Thoracic aorta (tissue), 2 donors: ENCODE measurements at places on chromosomes 5 and 9. TPM values are rescaled to one million over a fixed set of nuclear protein-coding genes. Genes with fewer than 3 reads are reported as not detected.
A peak's percentile ranks its signal among the peaks of the same experiment; 100 is the strongest.

- DNase-seq: no peak
These were observed 8.2 kb upstream of the FABP6 start for GRCh38 chr5:160221082-160221481.

DNA sequence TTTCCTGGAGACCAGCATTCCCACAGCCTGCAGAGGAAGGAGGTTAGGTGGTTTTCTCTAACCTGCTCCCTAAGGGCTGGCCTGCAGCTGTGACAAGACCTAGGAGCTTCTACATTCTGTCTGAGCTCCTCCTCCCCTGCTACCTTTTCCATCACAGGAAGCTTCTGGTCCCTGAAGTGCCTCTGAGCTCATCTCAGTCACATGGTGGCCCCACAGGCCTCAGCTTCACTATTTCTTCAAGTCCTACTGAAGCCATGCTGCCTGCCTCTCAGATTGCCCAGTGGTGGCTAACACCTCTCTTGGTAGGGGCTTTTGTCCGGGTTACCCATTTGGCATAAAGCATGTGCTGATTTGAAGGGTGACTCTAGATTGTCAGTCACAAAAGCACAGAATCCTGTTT, 259.4 kb downstream of the CRB2 start:
- no peak for DNase-seq

DNA sequence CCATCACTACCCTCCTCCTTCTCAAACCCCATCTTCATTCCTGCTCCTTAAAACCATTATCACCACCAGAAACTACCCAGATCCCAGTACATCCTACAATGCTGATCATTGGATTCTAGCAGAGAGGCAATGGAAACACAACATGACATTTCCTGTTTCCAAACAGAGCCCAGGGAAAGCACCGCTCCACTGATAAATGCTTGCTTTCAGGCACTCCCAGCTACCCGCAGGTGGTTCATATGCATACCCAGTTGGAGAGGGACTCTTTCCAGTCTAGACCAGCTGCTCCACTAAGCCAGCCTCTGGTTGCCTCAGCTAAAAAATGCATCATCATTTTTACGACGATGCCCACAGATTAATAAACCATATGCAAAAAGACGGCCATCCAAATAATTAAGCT, 39.2 kb upstream of the ACO1 start:
- DNase-seq: no peak

DNA sequence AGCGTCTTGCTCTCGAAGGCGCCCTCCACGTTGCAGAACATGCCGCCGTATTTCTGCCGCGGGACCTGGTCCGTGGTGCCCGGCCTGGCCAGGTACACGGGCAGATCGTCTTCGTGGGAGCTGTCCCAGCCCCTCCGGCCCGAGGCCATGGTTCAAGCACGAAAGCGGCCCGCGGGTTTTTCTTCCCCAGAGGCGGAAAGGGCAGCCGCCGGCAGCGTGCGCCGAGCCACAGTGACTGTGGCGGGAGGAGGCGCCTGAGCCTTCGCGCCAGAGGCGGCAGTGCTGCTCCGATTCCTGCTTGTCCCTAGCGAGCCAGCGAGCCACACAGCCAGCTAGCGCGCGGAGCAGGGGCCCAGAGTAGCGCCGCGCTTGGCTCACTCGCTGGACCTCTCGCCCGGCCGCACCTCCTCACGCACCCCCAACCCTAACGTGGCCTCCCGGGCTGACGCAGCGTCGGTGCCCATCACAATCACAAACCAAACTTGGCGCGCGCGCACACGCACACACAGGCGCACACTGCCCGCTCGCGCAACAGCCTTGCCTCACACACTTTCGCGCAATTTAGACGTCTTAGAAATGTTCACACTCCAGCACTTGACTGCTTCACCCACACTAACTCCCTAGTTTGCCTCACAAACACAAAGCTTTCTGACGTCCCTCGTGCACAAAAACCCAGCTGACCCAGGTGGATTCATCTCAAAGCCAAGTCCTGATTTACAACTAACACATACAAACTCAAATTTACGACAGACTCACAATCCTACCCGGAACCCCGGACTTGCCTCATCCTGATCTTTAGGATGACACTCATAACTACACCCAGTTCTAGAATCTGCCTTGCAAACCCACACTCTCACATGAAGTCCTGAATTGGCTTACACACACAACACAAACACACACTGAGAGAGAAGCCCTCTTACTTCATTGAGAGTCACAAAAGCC, at the start of gene DPYSL3:
TSS of gene DPYSL3 (minus strand) at position 359 of the 942 bp plus-strand sequence. CDS start at position 149, 210 bp downstream.
- peak; percentile 28 for DNase-seq

GRCh38 chr5:151123897-151124751, 33.5 kb downstream of the ANXA6 start:
- DNase-seq: no peak

DNA sequence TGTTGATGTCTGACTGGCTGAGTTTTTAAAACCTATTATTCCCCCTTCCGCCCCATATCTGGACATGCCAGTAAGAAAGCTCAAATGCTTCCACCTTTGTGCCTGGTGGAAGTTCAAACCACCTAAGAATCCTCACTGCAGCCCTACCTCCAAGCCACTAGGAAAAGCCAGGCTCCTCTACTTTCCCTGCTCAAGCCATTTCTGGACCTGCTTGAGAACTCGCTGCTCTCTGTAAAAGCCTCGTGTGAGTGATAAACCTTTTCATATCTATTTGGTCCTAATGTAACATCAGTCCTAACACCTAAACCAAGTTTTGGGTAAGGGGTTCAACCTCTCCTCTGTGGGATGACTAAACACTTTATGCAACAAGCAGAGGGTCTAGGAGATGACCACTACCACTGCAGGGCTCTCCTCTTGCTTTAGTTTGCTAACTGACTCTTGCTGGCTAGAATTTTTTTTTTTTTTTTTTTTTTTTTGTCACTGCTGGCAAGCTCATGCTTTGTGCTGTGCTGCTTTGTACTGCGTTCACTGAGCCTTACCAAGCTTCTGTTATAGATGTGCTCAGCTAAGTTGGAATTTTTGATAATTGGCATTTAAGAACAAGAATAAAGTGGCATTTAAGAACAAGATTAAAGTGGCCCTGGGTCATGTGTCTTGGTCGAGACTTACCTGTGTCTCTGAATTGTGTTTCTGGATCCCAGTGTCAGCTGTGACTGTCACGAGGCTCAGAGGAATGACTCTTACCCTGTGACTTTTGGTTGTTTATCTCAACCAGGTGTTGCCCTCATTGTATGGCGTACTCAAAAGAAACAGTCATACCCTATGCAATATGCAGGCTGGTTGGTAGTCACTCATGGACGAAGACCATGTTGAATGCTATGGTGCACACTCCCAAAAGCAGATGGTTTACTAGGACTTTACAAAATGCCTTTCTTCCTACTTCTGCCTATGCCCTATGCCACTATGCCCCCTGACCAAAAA, 19.5 kb downstream of the TRIM32 start:
- DNase-seq: no peak

- DNase-seq: no peak
These were observed 158.1 kb downstream of the FER start for GRCh38 chr5:108905805-108906204.

DNA sequence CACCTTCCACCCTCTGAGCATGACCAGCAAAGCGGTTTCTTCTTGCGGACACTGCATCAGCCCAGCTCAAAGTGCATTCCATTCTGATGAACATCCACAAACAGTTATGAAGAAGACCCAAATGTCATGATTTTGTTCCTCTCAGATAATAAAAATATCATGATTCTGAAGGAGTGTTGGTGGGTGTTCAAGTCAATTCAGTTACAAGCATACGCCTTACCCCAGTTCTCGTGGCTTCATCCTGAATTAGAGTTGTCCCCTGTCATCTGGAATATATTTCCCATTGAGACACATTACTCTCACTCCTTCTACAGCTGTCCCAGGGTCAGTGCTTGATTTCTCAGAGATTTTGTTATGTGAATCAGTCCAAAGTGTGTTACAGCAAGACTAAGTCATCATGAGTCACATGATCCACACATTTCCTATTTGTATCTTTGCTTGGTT, 325.4 kb downstream of the RFX3 start:
- DNase-seq: no peak

DNA sequence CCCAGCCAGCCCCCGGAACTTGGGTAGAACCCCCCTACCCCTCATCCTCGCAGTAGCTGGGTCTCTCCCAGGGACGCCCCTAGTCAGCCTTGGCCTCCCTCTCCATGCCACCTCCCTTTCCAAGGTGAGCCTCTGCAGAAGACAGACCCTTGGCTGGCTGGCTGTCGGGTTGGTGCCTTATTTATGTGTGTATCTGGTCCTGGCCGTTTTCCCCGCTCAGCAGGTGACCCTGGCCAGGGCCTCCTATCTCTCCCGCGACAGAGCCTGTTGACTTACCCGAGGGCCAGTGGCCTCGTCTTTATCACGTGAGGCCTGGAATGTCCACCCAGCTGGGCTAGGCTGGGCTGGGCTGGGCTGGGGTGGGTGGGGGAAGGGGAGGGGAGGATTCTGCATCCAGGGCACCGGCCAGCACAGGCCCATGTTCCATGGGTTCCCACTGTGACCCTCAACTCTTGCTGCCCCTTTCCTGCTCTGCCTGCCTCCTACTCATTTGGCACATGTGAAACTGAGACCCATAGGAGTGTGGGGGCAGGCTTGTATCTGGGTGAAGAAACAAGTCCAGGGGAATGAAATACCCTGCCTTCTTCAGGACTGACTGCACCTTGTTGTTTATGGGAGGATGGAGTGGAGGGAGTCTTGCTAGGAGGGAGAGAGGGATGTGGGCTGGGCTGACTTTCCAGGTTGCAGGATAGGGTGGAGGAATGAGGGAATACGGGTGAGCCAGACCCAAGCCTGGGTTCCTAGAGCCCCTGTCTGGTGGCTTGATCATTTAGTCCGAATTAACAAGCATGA, 3.1 kb downstream of the CXXC5 start:
- DNase-seq: no peak

- no peak for DNase-seq
These were observed 140.2 kb downstream of the PAX5 start for GRCh38 chr9:36893911-36894310.

GRCh38 chr5:74576941-74577456, 63.5 kb downstream of the ENC1 start:
- DNase-seq: no peak

DNA sequence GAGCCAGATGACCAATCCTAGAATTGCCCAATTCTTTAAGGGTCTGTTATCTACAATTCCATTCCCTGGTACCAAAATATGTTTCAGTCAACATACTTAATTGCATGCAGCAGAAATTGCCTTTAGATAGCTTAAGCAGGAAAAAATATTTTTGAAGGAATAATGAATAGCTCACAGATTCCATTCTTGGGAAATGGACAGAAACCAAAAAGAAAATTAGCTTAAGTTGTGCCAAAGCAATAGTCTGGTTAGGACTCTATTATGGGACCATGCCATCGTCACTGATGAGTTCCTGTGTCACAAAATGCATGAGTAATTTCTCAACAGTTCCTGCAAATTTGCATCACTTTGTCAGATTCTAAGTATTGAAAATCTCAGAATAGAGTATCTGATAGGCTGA, 12.3 kb downstream of the ACTBL2 start:
- no peak for DNase-seq

- DNase-seq: no peak
These were observed 46.4 kb upstream of the PLIN2 start for GRCh38 chr9:19173598-19174125.

DNA sequence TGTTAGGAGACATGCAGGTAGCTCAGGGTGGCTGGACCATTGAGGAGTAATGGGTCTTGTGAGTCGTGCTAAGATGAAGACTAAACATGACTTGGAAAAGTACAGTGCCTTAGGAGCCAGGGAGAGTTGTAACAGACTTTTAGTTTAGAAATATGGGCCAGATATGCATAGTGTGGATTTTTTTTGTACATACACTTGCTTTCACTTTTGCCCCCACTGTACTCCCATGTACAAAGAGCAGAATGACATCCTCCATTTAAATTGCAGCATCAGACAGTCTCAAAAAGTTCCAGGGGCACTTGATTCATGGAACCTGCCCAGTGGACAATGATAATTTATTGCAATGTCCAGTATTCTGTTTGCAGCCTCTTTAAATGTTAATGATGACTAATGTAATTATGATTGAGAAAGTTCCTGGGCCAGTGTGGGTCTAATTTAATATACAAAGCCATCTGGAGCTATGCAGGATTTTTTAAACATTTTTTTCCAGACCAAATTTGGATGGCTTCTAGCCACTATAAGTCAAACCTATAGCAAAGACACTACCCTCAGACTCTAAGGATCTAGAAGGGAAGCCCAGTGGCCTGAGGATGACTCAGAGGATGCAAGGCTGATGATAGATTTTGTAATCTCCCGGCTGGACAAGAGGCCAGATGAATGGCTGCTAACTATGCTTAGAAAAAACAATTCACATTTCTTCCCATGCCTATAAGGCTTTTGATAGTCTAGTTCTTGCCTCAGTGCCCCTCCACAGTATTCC, 80.1 kb downstream of the TRPC7 start:
- DNase-seq: no peak

- DNase-seq: no peak
These were observed 546.8 kb upstream of the FTMT start for GRCh38 chr5:121304838-121305237.

DNA sequence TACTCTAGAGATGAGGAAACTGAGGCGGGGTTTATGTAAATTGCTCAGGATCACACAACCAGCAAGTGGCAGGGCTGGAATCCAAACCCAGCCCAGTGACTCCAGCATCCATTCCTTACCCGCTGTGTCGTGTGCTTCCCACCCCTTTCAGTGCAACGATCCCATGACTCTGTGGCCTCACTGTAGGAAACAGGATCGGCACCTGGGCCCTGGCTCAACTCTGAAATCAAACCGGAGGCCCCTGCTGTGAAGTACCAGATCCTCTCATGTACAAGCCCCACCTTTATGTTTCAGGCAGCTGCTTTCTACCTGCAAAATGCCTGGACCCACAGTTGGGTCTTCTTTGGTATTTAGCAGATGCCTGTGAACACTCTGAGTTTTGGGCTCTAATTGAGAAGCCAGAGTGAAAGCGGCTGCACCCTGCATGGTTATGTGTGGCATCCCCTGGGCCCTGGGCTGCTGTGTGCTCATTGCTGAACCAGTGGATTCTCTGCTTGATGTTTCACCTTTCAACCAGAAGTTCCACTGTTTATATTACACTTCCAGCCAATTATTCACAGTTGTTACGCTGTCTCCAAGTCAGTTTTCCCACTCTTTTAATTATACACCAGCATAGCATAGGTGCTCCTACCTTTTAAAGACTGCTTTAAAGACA, 36.7 kb downstream of the ABLIM3 start:
- DNase-seq: no peak

The FLT4 gene
- 4.8 TPM for total RNA-seq

The ZNF883 gene
- total RNA-seq: 2.8 TPM

The LCN10 gene
- total RNA-seq: 9.4 TPM

The MARCHF6 gene
- 95.2 TPM for total RNA-seq

The PCDHGB2 gene
- 13.4 TPM for total RNA-seq

The C5orf46 gene
- total RNA-seq: 28.6 TPM

The PDLIM4 gene
- 81.0 TPM for total RNA-seq

The HTR1A gene
- not detected for total RNA-seq

The CCL27 gene
- not detected for total RNA-seq

The ADGRD2 gene
- total RNA-seq: not detected
